Chondrocyte (in vitro differentiated cells): ENCODE measurements at places on chromosomes 7 and 10.
A peak's percentile ranks its signal among the peaks of the same experiment; 100 is the strongest.

- H3K4me3 ChIP-seq = no peak overlapping the region
- H3K36me3 ChIP-seq = peaks cover 14% of the 10 kb centered on the region
- H3K27me3 ChIP-seq = no peaks in the 10 kb centered on the region
- peak overlapping the region; percentile 13 for H3K27ac ChIP-seq
Observed at GRCh38 chr10:72503241-72503640, 122.6 kb downstream of the MICU1 start.

DNA sequence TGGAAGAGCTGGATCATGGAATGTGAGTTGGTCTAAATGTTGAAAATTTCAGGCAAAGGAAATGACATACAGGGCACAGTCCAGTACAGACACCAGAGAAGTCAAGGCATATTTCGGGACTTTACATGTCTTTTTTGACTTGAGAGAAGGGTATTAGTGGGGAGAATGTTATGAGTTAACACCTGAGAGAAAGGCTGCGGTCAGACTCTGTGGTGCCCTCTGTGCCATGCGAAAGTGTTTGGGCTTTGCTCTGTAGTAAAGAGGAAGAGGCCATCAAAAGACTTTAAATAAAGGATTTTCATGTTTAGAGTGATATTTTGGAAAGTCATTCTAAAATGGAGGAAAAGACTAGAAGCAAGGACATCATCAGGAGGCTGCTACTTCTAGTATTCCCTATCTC is 607.4 kb downstream of the CCSER2 start:
- no peak overlapping the region for H3K4me3 ChIP-seq
- no peaks in the 10 kb centered on the region for H3K36me3 ChIP-seq
- H3K27ac ChIP-seq = no peak overlapping the region

GRCh38 chr10:104441329-104442000 is 87.8 kb downstream of the CFAP58 start:
- no peaks in the 10 kb centered on the region for H3K27me3 ChIP-seq
- no peak overlapping the region for H3K4me3 ChIP-seq
- peaks cover 10% of the 10 kb centered on the region for H3K4me1 ChIP-seq
- H3K27ac ChIP-seq = no peak overlapping the region
- DNase-seq = no peak

- H3K36me3 ChIP-seq = no peaks in the 10 kb centered on the region
- H3K27ac ChIP-seq = no peak overlapping the region
- peaks cover 28% of the 10 kb centered on the region for H3K27me3 ChIP-seq
- no peak for DNase-seq
- no peaks in the 10 kb centered on the region for H3K4me1 ChIP-seq
Observed at GRCh38 chr10:103564776-103565520, 71.4 kb downstream of the NEURL1 start.

- H3K27ac ChIP-seq = no peak overlapping the region
- no peaks in the 10 kb centered on the region for H3K27me3 ChIP-seq
- no peaks in the 10 kb centered on the region for H3K4me1 ChIP-seq
- no peak for DNase-seq
- no peaks in the 10 kb centered on the region for H3K36me3 ChIP-seq
Observed at GRCh38 chr10:86017841-86018734, 348.5 kb downstream of the GRID1 start.

- H3K27ac ChIP-seq = no peak overlapping the region
- no peaks in the 10 kb centered on the region for H3K4me1 ChIP-seq
- H3K4me3 ChIP-seq = no peak overlapping the region
Observed at GRCh38 chr7:27046854-27047549, 48.8 kb downstream of the HOXA1 start.

DNA sequence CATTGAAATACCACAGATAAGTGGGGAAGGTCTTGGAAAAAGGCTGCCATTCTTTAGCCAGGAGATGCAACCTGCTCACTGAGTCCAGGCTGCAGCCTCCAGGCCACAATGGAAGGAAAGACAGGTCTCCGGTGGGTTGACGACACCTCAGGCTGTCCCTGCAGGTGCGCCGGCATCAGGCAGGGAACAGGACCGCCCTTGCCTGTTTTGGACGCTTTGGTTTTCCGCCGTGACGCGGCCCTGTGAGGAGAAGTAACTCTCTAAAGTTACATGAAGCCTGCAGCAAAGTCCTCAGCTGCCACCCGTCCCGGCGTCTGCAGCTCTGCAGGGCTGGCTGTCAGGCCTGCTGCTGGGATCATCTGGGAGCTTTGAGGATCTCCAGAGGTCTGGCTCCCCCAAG is 147.0 kb downstream of the WDR37 start:
- H3K4me3 ChIP-seq = no peak overlapping the region
- no peak for DNase-seq
- H3K36me3 ChIP-seq = no peaks in the 10 kb centered on the region
- no peak overlapping the region for H3K27ac ChIP-seq
- H3K4me1 ChIP-seq = no peaks in the 10 kb centered on the region

GRCh38 chr7:65840446-65840845 is 32.4 kb upstream of the VKORC1L1 start:
- H3K27ac ChIP-seq = no peak overlapping the region
- H3K36me3 ChIP-seq = no peaks in the 10 kb centered on the region
- no peak overlapping the region for H3K4me3 ChIP-seq

DNA sequence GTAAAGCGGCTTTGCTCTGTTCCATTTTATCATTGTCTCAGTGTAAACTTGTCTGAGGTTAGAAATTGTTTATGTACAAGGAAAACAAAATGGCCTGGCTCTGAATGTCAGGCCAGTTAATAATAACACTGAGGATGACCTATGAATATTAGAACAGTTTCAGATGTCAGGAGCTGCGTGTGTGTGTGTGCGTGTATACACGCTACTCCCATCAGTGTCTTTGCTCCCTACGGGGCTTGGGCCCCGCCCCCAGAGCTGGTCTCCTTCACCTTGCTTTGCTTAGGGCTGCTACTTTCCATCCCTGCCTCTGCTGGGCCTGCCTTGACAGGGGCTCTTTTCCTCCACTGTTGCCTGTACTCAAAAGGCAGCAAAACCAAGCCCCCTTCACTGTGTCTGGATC is 142.3 kb upstream of the BET1 start:
- no peaks in the 10 kb centered on the region for H3K36me3 ChIP-seq
- H3K4me1 ChIP-seq = peaks cover 36% of the 10 kb centered on the region
- no peak overlapping the region for H3K27ac ChIP-seq
- no peak for DNase-seq
- no peaks in the 10 kb centered on the region for H3K27me3 ChIP-seq

- H3K27me3 ChIP-seq = no peaks in the 10 kb centered on the region
- no peak overlapping the region for H3K27ac ChIP-seq
- no peak for DNase-seq
Observed at GRCh38 chr7:150668472-150668911, 17.0 kb upstream of the GIMAP2 start.

- peaks cover 10% of the 10 kb centered on the region for H3K4me1 ChIP-seq
- H3K27ac ChIP-seq = peak overlapping the region; percentile 19
- DNase-seq = no peak
- H3K27me3 ChIP-seq = peaks cover 6% of the 10 kb centered on the region
Observed at GRCh38 chr7:75866489-75867389, 12.1 kb upstream of the RHBDD2 start.

GRCh38 chr7:99898836-99899235 is 20.5 kb downstream of the TRIM4 start:
- H3K36me3 ChIP-seq = peaks cover 24% of the 10 kb centered on the region
- no peak overlapping the region for H3K4me3 ChIP-seq
- H3K27me3 ChIP-seq = peaks cover 6% of the 10 kb centered on the region
- no peak overlapping the region for H3K27ac ChIP-seq

- H3K27me3 ChIP-seq = no peaks in the 10 kb centered on the region
- no peaks in the 10 kb centered on the region for H3K36me3 ChIP-seq
- no peak for DNase-seq
- no peak overlapping the region for H3K27ac ChIP-seq
- H3K4me1 ChIP-seq = peaks cover 52% of the 10 kb centered on the region
Observed at GRCh38 chr7:70574970-70575799, 556.8 kb upstream of the GALNT17 start.

DNA sequence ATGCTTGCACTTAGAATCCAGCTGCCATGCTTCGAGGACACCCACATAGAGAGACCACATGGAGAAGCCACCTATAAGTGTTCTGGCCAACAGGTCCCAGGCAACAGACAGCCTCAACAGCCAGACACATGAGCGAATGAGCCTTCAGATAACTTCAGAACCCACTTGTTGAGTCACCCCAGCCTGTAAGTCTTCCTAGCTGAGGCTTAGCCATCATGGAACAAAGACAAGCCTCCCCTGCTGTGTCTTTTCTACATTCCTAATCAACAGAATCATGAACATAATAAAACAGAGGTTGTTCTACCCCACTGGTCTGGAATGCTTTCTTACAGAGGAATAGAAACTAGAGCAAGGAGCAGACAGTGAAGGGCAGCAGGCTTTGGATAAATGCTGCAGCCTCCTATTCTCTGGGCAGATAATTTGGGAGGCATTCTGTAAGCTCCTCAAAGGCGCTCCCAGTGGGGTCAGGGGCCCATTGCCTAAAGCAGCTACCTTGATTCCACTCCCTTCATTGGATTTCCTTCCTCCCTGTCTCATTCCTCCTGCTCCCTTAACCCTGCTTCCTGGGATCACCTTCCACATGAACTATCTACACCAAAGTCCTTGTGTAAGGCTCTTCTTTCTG is 4.6 kb downstream of the TLL2 start:
- H3K4me1 ChIP-seq = peaks cover 27% of the 10 kb centered on the region
- no peaks in the 10 kb centered on the region for H3K36me3 ChIP-seq
- H3K27me3 ChIP-seq = no peaks in the 10 kb centered on the region

GRCh38 chr7:26583094-26583648 is 281.2 kb downstream of the SKAP2 start:
- H3K4me1 ChIP-seq = no peaks in the 10 kb centered on the region
- H3K27me3 ChIP-seq = peaks cover 16% of the 10 kb centered on the region
- H3K36me3 ChIP-seq = no peaks in the 10 kb centered on the region
- no peak overlapping the region for H3K4me3 ChIP-seq
- H3K27ac ChIP-seq = no peak overlapping the region

DNA sequence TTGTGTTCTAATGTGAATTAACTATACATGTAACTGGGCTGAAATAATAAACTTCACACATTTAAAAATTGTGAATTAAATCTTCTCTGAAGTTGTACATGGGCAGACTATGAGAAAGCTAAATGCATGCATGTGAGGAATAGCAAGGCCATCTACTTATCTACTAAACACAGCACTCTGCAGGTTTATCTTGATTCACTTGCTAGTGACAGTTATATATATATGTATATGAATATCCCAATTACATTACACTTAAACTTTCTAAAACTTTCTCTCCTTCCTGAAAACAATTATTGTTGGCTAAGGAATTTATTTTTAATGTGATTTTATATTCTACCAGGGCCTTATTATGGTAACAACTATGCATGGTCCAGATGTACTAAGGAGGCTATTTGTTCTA is 5.1 kb upstream of the SP4 start:
- peaks cover 6% of the 10 kb centered on the region for H3K4me1 ChIP-seq
- H3K36me3 ChIP-seq = no peaks in the 10 kb centered on the region
- H3K27ac ChIP-seq = no peak overlapping the region
- H3K27me3 ChIP-seq = peaks cover 2% of the 10 kb centered on the region
- DNase-seq = no peak

- no peak for DNase-seq
- H3K4me3 ChIP-seq = no peak overlapping the region
- peaks cover 20% of the 10 kb centered on the region for H3K27me3 ChIP-seq
- no peaks in the 10 kb centered on the region for H3K36me3 ChIP-seq
- H3K4me1 ChIP-seq = no peaks in the 10 kb centered on the region
- H3K27ac ChIP-seq = no peak overlapping the region
Observed at GRCh38 chr10:2392145-2392812, 655.0 kb upstream of the ADARB2 start.

GRCh38 chr7:80060218-80060806 is 74.3 kb upstream of the GNAI1 start:
- no peaks in the 10 kb centered on the region for H3K27me3 ChIP-seq
- DNase-seq = no peak
- no peak overlapping the region for H3K4me3 ChIP-seq
- H3K27ac ChIP-seq = no peak overlapping the region
- no peaks in the 10 kb centered on the region for H3K4me1 ChIP-seq

GRCh38 chr7:45625067-45625466 is 50.9 kb downstream of the ADCY1 start:
- H3K4me3 ChIP-seq = no peak overlapping the region
- H3K27me3 ChIP-seq = no peaks in the 10 kb centered on the region
- H3K27ac ChIP-seq = no peak overlapping the region
- no peak for DNase-seq
- H3K36me3 ChIP-seq = peaks cover 2% of the 10 kb centered on the region
- no peaks in the 10 kb centered on the region for H3K4me1 ChIP-seq

GRCh38 chr7:44534087-44534486 is 7.0 kb downstream of the NPC1L1 start:
- H3K36me3 ChIP-seq = no peaks in the 10 kb centered on the region
- H3K4me1 ChIP-seq = no peaks in the 10 kb centered on the region
- no peak overlapping the region for H3K4me3 ChIP-seq
- DNase-seq = no peak

DNA sequence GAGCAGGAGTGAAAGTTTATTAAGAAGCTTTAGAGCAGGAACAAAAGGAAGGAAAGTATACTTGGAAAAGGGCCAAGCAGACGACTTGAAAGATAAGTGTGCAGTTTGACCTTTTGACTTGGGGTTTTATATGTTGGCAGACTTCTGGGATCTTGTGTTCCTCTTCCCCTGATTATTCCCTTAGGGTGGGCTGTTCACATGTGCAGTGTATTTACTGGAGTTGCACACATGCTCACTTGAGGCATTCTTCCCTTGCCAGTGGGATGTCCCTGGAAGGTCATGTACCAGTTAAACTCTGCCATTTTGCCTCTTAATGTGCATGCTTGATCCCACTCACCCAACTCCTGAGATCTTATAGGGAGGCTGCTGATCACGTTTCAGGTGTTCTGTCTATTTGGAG is 23.4 kb upstream of the ARHGAP12 start:
- H3K27me3 ChIP-seq = no peaks in the 10 kb centered on the region
- H3K27ac ChIP-seq = no peak overlapping the region
- peaks cover 4% of the 10 kb centered on the region for H3K36me3 ChIP-seq
- no peak for DNase-seq
- H3K4me1 ChIP-seq = peaks cover 14% of the 10 kb centered on the region

GRCh38 chr10:58992830-58993460 is 183.5 kb upstream of the PHYHIPL start:
- no peak for DNase-seq
- H3K4me3 ChIP-seq = no peak overlapping the region
- H3K36me3 ChIP-seq = peaks cover 2% of the 10 kb centered on the region

- H3K36me3 ChIP-seq = no peaks in the 10 kb centered on the region
- H3K27me3 ChIP-seq = no peaks in the 10 kb centered on the region
- H3K4me1 ChIP-seq = peaks cover 4% of the 10 kb centered on the region
Observed at GRCh38 chr7:53607961-53608360, 572.5 kb downstream of the POM121L12 start.

DNA sequence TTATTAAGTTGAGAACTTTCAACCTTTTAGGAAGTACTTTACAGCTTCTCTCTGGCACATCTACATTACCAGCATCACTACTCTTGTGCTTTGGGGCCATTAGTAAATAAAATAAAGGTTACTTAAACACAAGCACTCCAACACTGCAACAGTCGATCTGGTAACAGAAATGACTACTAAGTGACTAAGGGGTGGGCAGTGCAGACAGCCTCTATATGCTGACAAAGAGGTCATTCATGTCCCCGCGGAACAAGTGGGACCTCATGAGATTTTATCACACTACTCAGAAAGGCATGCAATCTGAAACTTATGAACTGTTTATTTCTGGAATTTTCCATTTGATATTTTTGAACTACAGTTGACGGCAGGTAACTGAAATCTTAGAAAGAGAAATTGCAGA is 111.3 kb upstream of the DNAJB12 start:
- H3K27ac ChIP-seq = no peak overlapping the region

- peak overlapping the region; percentile 95 for H3K27ac ChIP-seq
- no peak for DNase-seq
- peaks cover 46% of the 10 kb centered on the region for H3K4me1 ChIP-seq
- peaks cover 5% of the 10 kb centered on the region for H3K36me3 ChIP-seq
- no peaks in the 10 kb centered on the region for H3K27me3 ChIP-seq
- H3K4me3 ChIP-seq = no peak overlapping the region
Observed at GRCh38 chr7:78099715-78100394, 301.3 kb downstream of the PHTF2 start.

- H3K27ac ChIP-seq = no peak overlapping the region
- H3K36me3 ChIP-seq = no peaks in the 10 kb centered on the region
Observed at GRCh38 chr10:79023240-79024162, 45.3 kb upstream of the ZMIZ1 start.
